ENCODE measurements at places on chromosomes 6 and 20.

DNA sequence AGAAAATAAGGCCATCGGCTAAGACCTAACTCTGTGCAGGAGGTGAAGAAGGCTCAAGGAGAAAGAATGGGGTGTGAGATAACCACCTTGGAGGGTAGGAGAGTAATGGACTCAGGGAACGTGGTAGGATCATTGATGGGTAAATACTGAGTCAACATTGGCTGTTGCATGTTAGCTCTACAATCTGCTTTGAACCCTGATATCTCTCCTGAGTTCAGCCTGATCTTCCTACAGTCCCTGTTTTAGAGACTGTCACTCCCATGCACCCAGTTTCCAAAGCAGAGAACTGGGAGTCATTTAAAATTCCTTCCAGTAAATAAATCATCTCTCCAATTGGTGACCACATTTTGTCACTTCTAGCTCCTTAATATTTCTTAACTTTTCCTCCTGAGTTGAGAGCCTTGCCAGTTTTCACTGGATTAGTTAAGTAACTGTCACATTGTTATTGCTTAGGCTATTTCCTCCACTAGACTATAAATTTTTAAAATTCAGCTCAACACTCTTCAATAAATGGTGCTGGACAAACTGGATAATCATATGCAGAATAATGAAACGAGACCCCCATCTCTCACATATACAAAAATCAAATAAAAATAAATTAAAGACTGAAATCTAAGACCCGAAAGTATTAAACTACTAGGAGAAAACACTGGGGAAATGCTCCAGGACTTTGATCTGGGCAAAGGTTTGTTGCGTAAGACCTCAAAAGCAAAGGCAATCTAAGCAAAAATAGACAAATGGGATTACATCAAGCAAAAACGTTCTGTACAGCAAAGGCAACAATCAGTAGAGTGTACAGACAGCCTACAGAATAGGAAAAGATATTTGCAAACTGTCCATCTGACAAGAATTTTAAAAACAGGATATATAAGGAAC lies 138.9 kb upstream of the TMEM170B start:
- DNase-seq, result no peak

- no peak for DNase-seq
These were observed 34.6 kb upstream of the SCUBE3 start for GRCh38 chr6:35178932-35179832.

- no peak for DNase-seq
These were observed 245.9 kb downstream of the FARS2 start for GRCh38 chr6:5507131-5507681.

DNA sequence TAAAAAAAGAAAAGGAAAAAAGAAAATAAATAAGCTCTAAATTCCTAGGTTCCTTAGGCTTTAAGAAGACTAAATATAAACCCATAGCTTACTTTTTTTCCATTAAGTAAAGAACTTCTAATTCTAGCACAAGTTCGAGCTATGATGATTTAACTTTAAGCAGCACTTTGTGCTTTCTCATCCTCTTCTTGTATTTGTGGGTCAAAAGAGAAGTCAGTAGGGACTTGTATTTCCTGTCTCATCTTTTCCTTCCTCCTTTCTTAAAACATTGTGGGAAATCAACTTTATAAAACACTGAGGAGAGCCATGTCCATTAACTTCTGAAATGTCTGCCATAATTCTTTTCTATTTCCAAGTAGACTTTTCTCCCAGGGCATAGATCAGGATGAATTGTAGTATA lies 637.7 kb upstream of the CITED2 start:
- no peak for DNase-seq

- DNase-seq, result no peak
These were observed 467 bp downstream of the PXT1 start for GRCh38 chr6:36442103-36442670.

- no peak for DNase-seq
These were observed 35.6 kb upstream of the TMEM181 start for GRCh38 chr6:158524311-158524710.

GRCh38 chr6:32973144-32974015 lies 5.0 kb downstream of the BRD2 start:
- DNase-seq, result peak; percentile 48

DNA sequence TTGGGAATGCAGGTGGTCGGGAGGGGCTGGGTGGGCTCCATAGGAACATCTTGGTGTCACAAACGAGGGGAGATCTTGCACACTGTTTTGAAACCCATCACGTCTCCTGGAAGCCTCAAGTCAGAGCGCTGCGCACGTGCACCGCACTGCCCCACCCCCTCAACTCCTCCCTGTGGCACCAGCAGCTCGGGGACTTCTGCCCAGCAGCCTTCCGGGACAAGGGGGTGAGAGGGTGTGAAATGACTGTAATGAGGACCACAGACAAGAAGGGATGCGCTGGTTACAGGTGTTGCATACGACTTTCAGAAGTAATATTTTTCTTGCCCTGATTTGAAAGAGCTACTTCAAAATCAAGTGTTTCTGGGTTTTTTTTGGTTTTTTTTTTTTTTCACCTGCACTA lies 60.3 kb downstream of the FOXC1 start:
- DNase-seq, result no peak

- no peak for DNase-seq
These were observed 27.6 kb upstream of the FAM83C start for GRCh38 chr20:35319871-35320197.

- DNase-seq, result no peak
These were observed 100.5 kb upstream of the SASH1 start for GRCh38 chr6:148242180-148242579.

- no peak for DNase-seq
These were observed 15.7 kb downstream of the GSTA3 start for GRCh38 chr6:52893803-52894202.

DNA sequence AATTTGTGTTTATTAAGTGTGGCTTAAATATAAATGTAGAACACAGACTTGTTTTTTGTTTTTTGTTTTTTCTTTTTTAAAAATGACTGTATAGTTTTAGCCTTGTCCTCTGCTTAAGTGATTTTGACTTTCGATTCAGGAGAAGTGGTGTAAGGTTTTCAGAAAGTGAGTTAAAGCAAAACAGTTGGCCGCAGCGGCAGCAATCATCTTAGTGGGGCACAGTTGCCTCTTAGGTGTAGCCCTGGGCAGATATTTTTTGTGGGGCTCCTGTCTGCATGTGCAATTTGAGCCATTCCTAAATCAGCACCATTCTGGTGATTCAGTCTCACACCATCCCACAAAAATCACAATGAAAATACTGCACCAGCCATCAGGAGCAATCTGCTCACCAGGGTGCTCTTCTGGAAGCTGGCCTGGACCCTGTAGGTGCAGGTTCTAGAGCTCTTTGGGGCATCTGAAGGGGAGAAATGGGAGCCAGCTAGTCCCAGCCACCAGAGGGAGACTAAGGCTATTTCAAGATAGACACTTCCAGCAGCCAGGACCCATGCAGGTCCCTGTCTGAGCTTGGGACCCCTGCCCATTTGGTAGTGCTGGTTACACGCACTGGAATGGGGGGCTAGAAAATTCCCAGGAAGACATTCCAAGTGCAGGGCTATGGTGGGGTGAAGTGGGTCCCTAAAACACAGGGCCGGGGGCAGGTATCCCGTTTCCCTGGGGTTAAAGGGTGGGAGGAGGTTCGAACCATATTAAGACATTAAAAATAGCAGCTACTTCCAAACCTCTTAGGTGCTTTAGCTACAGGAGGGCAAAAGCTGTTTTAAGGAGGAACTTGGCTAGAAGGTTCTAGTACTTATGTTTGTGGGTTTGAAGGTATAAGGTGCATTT lies 156.6 kb downstream of the NFATC2 start:
- no peak for DNase-seq

- DNase-seq, result no peak
These were observed 255.4 kb downstream of the TBX18 start for GRCh38 chr6:84508981-84509380.

DNA sequence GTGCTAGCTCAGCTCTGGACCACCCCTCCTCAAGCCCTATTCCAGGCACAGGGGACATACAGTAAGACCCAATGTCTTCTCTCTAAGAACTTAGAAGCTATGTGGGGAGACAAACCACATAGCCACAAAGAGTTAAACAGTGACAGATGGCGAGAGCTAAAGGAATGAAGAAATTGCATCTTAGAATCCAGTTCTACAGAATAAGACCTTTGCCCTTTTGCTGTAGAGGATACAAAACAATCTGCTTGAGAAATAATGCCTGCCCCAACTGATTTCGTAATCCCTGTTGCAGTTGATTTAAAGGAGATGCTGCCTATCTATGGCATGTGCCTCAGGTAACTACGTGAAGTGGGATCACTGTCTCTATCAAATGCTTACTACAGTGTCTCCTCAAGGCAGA lies 31.2 kb downstream of the TNFRSF21 start:
- no peak for DNase-seq

DNA sequence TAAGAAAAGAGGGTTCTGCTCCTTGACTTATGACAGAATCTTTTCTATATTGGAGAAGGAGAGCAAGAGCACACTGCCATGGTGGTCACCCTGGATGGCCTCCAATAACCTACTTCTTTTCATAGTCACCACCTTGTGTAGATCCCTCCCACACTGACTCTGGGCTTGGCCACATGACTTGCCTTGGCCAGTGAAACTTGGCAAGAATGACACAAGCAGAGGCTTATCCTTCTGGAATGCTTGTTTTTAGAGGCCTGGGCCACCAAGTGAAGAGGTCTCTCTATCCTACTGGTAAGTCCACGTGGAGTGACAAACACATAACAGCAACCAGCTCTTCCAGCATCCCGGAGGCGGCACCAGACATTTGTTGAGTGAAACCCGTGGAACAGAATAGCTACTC lies 349.4 kb upstream of the JARID2 start:
- no peak for DNase-seq

GRCh38 chr20:1374246-1374645 lies 18.6 kb downstream of the FKBP1A start:
- DNase-seq, result no peak

- DNase-seq, result no peak
These were observed 45.8 kb downstream of the QKI start for GRCh38 chr6:163460307-163460782.

- DNase-seq, result no peak
These were observed 134.8 kb upstream of the FOXA2 start for GRCh38 chr20:22719167-22719591.

DNA sequence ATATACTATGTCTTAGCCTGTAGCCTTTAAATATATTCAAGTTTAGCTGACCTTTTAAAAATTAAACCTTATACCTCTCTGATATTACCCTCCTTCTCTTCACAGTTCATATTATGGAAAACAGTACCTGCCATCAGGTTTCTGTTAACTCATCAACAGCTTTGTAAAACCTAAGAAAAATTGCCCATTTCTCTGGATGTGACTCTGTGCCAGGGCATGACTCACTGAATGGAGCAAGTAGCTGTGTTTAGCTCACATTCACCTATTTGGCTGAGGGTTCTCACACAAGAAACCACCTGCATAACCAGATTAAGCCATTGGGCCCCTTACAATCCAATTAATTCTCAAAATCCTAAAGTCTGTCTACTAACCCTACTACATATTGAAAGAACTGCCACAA lies 678.8 kb upstream of the MARCKS start:
- no peak for DNase-seq

- no peak for DNase-seq
These were observed 182.1 kb upstream of the SNX9 start for GRCh38 chr6:157640746-157641451.

- no peak for DNase-seq
These were observed 32.8 kb downstream of the GSS start for GRCh38 chr20:34922654-34923381.

GRCh38 chr6:25960734-25961133 lies 1.9 kb upstream of the TRIM38 start:
- DNase-seq, result no peak

DNA sequence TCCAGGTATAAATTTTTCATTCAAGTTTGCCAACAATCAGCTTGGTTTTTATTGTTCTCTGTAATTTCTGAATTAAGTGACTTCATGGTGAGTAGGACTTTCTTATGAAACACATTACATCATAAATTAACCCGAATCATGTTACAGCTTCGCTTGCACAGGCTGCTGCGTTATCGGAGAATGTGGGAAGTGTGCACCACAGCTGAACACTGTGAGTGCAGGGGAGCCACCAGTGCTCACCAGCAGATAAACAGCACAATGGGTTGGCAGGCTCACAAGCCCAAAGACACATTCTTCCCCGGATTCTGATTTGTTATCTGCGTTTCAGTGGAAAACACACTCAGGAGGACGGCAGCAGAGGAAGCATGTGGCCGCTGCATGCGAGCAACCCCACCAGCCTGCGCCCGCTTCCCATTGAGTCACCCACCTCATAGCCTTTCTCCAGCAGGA lies 121.1 kb downstream of the GMDS start:
- no peak for DNase-seq

GRCh38 chr6:156126535-156126934 lies 650.6 kb upstream of the ARID1B start:
- DNase-seq, result no peak

- DNase-seq, result no peak
These were observed 64.1 kb upstream of the BEND6 start for GRCh38 chr6:56890683-56891429.

- no peak for DNase-seq
These were observed 419.3 kb upstream of the HS3ST5 start for GRCh38 chr6:114762145-114762544.

DNA sequence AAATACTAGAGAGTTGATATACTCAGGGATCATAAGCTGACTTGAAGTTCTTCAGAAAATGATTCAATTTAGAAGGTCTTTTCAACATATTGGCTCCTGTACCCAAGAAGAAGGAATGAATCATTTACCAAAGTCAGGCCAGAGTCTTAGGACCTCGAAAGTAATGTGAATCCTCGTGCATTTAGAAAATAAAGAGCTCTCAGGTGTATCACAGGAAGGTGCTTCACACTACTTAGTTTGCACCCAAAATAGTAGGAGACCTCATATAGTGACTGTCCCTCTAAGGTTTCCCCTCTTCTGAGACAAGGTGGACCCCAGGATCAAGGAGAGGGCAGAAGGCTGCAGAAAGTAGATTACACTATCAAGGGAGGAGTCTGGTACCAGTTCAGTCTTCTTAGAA lies 71.8 kb downstream of the F13A1 start:
- no peak for DNase-seq

DNA sequence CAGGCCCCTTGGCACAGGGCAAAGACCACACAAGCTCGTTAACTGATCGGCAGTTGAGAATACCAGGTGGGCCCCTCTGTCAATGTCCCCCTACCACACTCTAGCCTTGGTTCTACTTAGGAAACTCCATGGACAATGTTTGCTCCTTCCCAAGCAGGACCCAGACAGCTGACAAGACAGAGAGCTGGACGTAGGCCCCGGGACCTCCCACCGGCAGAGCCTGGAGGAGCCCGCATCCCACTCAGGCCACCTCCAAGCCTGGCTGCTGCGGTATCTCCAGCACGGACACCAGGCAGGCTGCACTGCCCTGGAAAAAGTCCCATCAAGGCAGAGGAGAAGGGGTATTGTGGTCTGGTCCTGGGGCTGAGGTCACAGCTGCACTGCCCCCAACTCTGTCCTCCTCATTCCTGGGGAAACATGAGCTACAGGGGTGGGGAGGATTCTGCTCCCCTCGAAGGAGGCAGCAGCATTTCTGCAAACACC lies 6.2 kb upstream of the GRM4 start:
- DNase-seq, result no peak

- no peak for DNase-seq
These were observed 4.4 kb upstream of the LYRM2 start for GRCh38 chr6:89642956-89643355.

- peak; percentile 39 for DNase-seq
These were observed 31.9 kb downstream of the FOXO3 start for GRCh38 chr6:108592371-108593337.

GRCh38 chr20:49259799-49260198 lies 18.1 kb downstream of the ZNFX1 start:
- no peak for DNase-seq

GRCh38 chr20:40536808-40537207 lies 152.2 kb downstream of the MAFB start:
- DNase-seq, result no peak

- DNase-seq, result no peak
These were observed 129.7 kb downstream of the RALGAPA2 start for GRCh38 chr20:20582734-20583133.

Data from activated gamma-delta T cell treated with anti-CD3 and anti-CD28 coated beads, Interleukin-2, amount 50 U/mL, for 16 hours (primary cell).